Activated CD4-positive, alpha-beta T cell treated with anti-CD3 and anti-CD28 coated beads, Interleukin-2, amount 50 U/mL, for 48 hours (primary cell): ENCODE measurements at places on chromosomes 12 and 14.

DNA sequence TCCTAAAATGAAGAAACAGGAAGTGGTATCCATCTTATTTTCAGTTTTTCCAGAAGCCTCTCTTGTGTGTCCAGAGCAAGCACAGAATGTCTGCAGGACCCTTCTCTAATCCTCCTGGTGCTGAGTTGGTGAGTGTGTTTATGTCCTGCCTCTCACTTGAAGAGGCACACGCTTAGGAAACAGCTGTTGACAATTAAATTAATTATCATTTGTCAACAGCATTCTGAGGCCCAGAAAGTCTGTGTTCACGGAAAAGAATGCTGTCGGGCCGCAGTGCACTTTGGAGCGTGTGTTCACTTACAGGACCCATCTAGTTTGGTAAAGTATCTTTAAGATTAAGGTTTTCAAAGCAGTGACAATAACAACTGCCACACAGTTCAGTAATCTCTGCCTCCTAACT, 70.5 kb downstream of the LMNTD1 start:
- no peak for DNase-seq

DNA sequence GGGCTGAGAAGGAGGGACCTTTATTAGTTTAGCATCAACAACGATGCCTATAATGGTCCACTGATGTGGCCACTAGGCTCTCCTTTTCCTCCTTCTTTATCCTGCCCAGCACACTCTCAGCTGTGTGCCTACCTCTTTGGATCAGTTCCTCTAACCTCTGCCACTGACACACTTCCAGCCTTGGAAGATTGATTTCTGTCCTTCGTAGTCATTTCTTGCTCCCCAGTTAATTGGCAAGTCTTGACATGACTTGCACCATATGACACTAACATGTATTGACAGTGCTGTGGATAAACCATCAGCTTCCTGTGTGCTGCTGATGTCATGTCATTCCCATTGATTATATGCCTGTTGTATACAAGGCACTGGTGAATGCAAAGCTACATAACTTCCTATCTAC, 90.2 kb upstream of the PLEKHG7 start:
- no peak for DNase-seq

DNA sequence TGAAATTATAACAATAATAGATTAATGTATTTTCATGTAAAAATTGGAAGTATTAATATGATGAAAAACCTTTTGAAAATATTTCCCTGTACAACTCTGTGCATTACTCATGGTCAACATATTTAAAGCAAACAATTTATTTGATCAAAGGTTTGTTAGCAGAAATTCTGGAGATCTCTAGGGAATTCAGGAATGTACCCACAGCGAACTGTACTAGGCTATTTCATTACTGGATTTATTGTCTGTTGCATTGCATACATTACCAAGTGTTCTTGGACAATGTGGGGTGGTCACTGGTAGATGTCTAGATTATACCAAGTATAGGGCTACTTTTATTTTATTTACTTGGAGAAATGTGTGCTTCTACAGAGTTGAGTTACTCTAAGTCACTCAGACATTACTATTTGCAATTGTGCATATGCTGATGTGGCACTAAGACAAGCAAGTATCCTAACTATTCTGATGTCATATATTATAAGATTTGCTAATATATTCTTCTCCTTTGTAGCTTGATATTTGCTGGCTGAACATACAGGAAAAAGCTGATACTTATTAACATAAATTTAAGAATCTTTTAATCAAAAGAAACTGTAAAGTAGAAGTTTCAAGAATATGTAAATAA, 323.3 kb downstream of the CCER1 start:
- DNase-seq: no peak

DNA sequence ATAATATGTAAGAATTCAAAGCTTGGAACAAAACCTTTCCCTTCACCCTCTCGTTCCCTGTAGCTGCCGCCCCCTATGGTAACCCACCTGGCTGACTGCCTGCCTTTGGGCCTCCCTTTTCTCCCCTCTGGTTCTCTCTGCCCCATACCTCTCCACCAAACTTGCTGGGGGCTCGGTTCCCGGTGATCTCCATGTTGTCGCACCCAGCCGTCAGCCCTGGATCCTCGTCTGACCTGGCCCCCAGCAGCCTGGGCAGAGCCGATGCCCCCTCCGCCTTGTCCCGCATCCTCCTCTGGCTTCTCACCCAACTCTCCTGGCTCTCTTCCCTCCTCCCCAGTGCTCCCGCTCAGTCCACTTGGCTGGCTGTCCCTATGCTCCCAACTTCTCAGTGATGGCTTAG, 4.5 kb downstream of the CYP46A1 start:
- no peak for DNase-seq

GRCh38 chr12:97862072-97862471, 399.5 kb downstream of the RMST start:
- no peak for DNase-seq

- no peak for DNase-seq
Observed at GRCh38 chr14:78104160-78104559, 66.0 kb upstream of the NRXN3 start.

- DNase-seq: no peak
Observed at GRCh38 chr14:87935081-87935828, 57.7 kb downstream of the GALC start.

DNA sequence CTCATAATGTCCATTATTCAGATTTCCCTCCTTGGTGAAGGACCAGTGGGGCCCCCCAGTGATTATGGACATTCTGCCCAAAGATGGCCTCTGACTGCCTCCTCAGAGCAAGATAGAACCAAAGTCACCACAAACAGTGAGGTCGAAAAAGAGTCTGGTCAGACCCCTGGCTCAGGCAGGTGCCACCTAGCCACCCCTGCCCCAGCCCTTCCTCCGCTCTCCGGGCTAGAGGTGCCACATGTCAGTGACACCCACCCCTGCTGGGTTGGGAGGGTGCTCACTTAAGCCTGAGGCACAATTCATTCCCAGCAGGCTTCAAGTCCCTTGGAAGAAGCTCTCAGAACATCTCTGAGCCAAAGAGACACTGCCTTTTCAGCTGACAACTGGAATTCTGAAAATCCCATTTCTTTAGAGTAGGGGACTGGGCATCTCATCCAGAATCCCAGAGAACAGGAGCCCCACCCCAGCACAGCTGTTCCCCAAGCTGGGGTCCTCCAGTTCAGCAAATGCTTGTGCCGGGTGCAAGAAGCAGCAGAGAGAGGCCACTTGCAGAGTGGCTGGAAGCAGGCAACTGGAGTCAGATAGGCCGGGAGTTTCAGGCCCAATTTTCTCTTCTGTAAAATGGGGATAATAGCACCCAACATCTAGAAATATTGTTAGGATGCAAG, 50.3 kb downstream of the ISCA2 start:
- DNase-seq: no peak

- no peak for DNase-seq
Observed at GRCh38 chr12:75437564-75437963, 43.0 kb upstream of the GLIPR1 start.
